ENCODE measurements at places on chromosomes 2 and 18. TPM values are rescaled to one million over a fixed set of nuclear protein-coding genes. Genes with fewer than 3 reads are reported as not detected.

Gene LRATD1
- 53.5 TPM for total RNA-seq

Gene CACNB4
- total RNA-seq = 11.1 TPM

Gene MDH1
- total RNA-seq = 97.7 TPM

Gene PGAP1
- 6.5 TPM for total RNA-seq

Gene GAL3ST2
- total RNA-seq = not detected

Gene DNAH7
- total RNA-seq = 0.15 TPM

Gene HAUS1
- 57.3 TPM for total RNA-seq

Gene RNU2-63P
- total RNA-seq = not detected

Gene EGR4
- total RNA-seq = not detected
